ENCODE measurements at places on chromosomes 3 and 15.

DNA sequence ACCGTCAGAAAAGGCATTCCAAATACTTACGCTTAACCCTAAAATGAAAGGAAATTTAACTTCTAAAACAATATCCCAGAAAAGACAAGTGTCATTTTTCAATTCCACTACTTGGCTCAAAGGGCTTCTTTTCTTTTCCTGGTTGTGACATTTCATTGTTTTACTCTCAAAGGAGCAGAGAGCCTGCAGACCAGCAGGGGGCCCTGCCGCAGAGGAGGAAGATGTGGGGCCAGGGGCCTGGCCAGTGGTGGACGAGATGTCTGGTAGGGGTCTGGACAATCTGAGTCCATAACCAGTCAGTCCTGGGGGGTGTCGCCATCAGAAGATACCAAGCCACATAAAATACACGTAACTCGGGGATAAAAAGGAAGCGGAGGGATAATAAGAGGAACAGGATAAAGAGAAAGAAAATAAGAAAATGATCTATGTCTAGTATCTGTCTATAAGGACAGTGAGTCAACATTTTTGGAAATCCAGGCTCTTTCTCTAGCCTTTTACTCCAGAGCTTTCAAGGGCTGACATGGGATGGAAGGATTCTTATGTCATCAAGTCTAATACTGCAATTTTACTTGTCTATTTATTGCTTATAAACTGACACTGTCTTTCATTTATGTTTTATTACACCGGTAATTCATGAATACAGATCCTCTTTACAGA lies 54.2 kb upstream of the ARHGEF3 start:
- no peak for DNase-seq

DNA sequence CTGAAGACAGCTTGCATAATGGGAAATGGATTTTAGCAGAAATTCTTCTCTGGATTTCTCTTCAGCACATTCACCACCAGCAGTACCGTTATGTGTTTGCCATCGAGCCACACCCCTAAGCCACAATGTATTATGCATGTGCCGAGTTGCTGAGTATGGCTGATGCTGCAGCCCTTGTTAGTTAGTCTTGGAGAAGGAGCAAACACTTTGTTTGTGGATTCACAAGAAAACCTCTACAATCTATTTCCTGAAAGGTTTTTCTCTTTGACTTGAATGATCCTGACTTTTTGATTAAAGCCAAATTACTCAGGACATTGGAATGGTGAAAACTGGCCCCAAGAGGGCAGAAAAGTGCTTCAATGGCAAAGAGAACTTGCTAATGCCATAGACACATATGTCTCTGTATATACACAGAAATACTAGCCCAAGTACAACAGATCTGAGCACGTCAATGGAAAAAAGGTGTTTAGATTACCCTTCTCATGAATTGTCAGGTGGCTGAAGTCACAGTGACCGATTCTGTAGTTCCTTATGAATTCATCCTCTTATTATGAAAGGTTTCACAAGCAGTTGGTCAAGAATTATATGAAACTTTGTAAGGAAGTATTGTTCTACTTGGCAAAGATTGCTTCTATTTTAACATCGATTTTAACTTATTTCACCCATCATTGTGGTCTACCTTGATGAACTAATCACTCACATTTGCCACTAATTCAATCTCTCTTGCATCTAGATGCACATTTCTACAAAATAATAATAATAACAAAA lies 103.0 kb downstream of the P3H2 start:
- DNase-seq = peak; percentile 43

GRCh38 chr3:184755315-184755731 lies 43.5 kb upstream of the MAGEF1 start:
- no peak for DNase-seq

- no peak for DNase-seq
Observed at GRCh38 chr15:38611228-38611627, 46.6 kb upstream of the RASGRP1 start.

- no peak for DNase-seq
Observed at GRCh38 chr15:45631776-45632175, 3.1 kb upstream of the SQOR start.

All from NCI-H1105 treated with DMSO at 0.1 percent for 48 hours (cell line).